ENCODE measurements at places on chromosomes 6 and 20.

DNA sequence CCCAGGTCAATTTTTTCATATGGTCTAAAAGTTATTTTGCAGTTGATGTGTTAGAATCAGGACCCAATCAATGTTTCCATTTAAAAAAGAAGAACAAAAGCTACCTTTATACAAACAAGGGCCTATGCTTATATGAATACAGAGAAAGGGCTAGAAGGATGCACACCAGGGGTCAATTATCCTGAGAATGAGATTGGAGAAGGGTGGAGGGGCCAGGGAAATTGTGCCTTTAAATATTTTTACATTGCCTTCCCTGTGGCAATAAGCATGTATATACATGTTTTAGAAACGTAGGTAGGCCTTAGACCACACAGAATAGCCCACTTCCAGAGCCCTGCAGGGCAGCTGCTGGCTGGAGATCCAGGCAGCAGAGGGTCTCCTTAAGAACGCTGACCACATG is 12.7 kb downstream of the EXOC2 start:
- no peak for DNase-seq

- DNase-seq: no peak
Observed at GRCh38 chr20:10655720-10656669, 17.8 kb downstream of the JAG1 start.

DNA sequence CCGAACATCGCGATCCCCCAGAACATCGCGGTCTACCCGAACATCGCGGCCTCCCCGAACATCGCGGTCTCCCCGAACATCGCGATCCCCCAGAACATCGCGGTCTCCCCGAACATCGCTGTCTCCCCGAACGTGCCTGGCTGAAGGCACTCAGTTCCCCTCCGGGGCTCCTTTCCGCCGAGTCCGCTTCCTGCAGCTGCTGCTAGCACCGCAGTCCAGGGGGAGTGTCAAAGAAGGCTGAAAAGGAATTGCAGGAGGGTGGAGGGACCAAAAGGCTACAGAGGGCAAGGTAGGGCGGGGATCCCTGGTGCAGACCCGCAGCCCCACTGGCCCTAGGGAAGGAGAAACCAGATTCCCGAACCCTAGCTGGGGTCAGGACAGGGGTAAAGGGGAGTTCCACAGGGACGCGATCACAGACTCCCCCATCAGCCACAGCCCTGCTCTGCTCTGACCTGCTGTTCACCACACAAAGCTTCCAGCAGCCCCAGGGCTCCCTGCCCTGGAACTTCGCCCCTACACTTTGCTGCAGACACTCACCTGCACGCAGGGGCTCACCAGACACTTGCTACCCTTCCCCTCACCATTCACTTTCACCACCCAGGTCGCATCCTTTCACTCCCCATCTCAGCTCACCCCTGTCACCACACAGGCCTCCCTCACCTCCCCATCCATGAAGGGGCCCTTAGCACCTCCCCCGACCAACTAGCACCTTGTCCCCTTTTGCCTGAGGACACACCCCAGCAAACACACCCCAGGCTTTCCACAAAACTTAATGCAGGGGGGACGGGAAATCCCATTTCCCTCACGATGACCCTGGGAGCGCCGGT is 1.7 kb downstream of the ULBP1 start:
- DNase-seq: no peak

DNA sequence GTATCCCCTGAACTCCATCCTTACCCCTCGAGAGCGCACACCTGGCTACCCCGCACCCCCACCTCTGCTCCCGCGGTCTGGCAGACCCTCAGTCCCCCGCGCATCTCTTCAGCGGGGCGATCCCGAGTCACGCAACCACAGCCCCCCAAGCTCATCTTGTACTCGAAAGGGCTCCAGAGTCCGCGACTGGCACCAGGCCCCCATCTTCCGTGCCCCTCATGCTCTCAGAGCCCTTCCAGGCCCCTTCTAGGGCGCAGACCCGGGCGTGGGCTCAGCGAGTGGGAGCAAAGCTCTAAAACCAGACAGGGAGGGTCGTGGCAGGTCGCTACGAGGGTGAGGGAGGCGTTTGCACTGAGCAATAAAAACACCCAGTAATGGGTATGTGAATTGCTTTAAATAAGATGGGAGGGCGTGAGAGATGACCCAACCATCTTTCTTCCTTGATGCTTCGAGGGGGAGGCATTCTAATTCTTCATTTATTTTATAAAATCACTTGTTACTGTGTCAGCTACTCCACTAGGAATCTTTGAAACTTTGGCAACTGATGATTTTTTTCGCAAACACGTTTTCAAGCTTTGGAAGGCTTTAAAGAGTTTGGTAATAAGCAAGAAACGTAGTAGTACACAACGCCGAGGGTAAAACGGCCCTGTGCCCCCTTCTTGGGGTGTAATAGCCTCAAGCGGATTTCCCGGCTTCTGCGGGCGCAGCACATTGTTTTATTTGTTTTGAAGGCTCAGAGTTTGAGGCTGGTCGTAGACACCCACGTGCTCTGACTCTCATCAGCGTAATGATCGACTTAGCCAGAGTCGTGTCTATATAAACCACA is 42.6 kb upstream of the SUPT3H start:
- no peak for DNase-seq

DNA sequence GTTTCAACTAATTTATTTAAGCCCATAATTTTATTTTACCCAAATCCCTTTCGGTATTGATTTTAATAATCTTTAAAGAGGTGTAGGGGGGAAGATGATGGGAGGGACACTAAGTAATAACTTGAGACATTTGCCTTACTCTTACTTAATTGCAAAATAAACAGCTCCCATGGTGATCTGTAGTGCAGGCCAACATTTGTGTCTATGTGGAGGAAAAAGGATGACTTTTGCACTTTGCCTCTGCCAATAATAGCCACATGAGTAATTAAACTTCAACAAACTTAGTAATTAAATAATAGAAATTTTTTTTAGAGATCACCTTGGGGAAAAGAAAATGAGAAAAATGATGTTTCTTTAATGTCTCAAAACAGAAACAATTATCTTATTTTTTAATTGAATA is 29.9 kb upstream of the CD2AP start:
- DNase-seq: no peak

DNA sequence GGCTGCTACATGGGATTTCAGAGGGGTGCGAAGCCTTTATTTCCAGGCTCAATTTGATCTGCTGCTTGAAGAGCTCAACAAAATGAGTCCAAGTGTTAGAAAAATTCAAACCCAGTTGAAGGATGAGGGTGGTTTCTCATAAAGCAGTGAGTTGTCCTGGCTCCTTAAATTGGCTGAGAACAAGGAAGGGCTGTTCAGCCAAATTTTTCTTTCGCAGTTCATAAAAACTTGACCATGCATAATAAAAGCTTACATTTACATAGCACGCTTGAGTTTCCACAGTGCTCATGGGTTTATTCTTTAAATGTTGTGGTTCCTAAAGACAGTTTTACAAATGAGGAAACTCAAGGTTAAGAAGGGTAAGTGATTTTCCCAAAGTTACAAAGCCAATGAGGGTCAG is 174.4 kb upstream of the FOXA2 start:
- no peak for DNase-seq
